ENCODE measurements at places on chromosomes 5 and 9.

DNA sequence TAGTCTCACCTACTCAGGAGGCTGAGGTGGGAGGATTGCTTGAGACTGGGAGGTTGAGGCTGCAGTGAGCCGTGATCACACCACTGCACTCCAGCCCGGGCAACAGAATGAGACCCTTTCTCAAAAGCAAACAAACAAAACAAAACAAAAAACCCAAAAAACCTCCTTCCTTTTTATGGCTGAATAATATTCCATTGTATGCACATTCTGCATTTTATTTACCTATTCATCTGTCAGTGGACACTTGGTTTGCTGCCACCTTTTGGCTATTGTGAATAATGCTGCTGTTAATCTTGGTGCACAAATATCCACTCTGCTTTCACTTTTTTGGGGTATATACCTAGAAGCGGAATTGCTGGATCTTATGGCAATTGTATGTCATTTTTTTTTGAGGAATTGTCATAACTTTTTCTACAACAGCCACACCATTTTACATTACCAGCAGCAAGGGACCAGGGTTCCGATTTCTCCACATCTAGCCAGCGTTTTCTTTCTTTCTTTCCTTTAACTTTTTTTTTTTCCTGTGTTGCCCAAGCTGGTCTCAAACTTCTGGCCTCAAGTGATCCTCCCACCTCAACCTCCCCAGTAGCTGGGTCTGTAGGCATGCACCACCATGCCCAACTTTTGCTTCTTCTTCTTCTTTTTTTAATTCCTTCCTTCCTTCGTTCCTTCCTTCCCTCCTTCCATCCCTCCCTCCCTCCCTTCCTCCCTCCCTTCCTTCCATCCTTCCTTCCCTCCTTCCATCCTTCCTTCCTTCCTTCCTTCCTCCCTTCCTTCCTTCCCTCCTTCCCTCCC, 30.6 kb downstream of the NKX2-5 start:
- DNase-seq = no peak

- no peak for DNase-seq
These were observed 3.7 kb downstream of the CLTA start for GRCh38 chr9:36194326-36195000.

- no peak for DNase-seq
These were observed 29.2 kb downstream of the NSUN2 start for GRCh38 chr5:6603643-6604042.

GRCh38 chr9:8863069-8863468, 1063.5 kb upstream of the DMAC1 start:
- DNase-seq = no peak

DNA sequence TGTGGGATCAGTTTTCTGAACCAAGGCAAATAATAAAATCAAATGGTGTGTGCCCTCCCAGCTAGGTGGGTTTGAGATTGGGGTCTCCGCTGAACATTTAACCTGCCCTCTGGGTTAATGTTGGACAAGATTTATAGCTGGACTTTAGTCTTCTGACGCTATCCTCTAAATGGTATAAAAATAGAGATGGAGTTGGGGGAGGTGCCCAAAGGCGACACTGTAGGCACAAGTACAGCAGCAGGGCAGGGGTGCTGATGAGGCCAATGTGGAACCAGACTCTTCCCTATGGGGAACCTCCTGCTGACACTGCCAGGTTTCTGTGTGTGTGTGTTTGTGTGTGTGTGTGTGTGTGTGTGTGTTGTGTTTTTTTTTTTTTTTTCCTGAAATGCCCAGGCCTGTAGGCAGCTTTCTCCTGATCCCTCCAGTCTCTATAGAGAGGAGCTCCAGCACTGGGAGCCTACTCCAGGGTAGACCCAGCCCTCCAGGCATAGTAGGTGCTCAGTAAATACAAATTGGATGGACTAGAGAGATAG, 37.9 kb downstream of the PCDH1 start:
- no peak for DNase-seq

DNA sequence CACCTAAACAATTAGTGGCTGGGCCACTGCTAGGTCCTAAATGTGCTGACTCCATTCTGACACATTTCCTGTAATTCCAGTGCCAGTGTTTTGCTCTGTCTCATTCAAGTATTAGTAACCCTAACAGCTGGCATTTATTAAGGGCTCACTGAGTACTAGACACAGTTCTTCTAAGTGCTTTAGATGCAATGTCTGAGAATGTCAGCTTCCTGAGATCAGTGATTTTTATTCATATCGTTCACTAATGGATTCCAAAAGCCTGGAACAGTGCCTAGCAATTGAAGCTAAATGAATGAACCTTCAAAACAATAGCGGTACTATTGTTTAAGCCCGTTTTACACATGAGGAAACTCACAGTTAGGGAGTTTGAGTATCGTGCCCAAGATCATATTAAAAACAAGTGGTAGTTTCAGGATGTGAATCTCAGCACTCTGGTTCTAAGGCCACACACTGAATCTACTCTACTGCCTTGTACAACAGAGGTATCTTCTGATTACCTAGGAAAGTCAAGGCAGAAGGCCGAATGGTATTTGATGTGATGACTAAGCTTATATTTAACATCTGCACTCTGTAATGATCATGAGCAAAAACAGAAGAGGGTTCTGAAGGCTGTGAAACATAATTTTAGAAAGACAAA, 304.0 kb downstream of the PJA2 start:
- DNase-seq = no peak

DNA sequence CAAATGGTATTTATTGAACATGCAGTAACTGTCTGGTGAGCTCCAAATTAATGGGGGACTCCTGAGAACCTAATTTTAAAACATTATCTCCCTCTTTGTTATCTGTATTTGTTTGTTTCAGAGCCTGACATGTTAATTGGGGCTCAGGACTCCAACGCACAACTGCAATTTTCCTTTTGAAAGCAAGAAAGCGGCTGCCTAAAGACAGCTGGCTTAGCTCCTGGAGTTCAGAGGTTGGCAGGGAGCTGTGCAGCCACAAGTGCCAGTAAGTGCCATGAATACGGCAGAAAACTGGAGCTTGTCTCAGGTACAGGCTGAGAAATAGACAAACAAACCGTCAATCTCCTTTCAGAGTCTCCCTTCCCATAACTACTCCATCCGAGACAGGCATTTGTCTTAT, 80.9 kb downstream of the PPP2R2B start:
- no peak for DNase-seq

DNA sequence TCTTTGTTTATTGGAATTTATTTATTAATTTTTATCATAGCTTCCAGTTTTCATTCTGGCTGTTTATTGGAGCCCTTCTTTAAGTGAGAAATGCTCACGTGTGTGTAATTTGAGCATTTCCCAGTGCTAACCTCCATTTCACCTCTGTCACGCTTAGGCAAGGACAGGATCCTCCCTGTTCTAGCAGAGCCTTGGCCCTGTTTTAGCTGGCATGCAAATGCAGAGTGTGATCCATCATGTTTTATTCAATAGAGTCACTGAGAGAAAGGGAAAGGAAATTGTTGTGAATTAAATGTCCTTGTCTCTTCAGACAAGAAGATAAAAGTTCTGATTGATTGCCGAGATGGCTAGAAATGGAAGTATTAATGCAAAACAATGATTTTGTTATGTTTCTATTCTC, 137.3 kb upstream of the ACO1 start:
- no peak for DNase-seq

DNA sequence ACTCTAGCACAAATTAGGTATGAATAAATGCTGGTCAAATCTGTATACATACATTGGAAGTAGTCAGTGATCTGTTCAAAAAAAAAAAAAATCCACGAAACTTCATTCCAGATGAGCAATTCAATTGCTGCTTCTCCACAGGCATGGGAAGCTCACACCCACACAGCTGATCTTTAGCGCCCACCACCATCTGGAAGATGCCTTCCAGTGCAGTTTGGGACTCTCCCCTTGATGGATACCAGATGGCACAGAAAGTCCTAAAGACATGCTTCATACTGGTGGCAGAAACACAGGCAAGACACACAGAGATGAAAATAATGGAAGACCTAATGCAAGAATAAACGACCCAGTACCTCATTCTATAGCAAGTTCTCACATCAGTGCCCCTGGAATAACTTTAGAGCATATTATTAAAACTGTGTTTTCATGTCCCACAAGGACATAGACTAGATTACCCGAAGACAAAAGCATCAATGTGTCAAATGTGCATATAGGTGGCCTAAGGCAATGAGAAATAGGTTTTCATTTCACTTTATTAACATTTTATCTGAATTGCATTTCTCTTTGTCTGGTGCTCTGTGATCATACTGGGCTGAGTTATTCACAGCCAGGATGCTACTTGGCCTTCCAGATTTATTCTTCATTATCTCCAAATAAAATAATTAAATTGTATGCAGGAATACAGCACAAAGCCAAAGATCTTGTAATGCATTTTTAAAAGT, 135.4 kb upstream of the TAS2R1 start:
- no peak for DNase-seq

DNA sequence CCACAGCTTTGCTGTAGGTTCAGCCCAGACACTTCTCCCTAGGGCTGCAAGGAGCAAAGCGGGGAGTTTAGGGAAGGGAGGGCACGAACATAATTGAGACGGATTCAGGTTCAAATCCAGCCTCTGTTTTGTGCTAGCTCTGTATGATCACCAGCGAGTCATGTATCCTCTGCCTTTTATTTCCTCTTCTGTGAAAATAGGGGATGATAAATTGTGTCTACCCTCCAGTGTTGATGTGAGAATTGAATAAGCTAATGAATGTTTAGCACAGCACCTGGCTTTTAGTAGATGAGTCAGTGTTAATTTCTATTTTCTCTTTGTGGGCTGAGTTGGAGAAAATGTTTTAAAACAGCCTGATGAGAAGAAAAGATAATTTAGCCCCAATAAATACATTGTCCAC, 6.2 kb downstream of the MLANA start:
- no peak for DNase-seq

GRCh38 chr9:85944672-85945071, 3.7 kb downstream of the NAA35 start:
- DNase-seq = no peak

- DNase-seq = no peak
These were observed 199.4 kb downstream of the MED10 start for GRCh38 chr5:6178846-6179532.

DNA sequence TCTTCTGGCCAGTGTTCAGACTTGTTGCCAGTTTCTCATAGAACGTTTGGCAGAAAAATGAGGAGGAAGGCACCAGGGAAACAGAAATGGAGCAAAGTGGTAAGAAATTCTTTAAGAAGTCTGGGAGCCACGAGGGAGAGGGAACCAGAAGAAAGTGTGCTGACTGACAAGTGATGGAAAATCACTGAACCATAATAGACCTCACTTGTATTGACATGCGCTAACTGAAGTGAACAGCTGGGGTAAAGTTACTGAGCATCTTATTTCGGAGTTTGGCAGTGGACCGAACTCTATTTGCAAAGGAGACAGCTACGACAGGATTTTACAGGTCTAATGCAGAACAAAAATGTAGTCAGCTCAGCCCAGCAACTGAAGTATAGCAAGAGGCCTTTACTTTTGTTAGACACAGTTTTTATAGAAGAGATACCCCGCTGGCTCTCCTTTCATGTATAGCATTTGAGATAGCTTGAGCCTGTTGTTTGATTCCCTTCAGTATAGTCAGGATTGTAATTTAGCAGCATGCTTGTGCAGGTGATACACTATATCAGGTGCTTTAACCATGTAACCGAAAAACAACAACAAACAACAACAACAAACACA, 53.6 kb downstream of the HMHB1 start:
- DNase-seq = no peak

DNA sequence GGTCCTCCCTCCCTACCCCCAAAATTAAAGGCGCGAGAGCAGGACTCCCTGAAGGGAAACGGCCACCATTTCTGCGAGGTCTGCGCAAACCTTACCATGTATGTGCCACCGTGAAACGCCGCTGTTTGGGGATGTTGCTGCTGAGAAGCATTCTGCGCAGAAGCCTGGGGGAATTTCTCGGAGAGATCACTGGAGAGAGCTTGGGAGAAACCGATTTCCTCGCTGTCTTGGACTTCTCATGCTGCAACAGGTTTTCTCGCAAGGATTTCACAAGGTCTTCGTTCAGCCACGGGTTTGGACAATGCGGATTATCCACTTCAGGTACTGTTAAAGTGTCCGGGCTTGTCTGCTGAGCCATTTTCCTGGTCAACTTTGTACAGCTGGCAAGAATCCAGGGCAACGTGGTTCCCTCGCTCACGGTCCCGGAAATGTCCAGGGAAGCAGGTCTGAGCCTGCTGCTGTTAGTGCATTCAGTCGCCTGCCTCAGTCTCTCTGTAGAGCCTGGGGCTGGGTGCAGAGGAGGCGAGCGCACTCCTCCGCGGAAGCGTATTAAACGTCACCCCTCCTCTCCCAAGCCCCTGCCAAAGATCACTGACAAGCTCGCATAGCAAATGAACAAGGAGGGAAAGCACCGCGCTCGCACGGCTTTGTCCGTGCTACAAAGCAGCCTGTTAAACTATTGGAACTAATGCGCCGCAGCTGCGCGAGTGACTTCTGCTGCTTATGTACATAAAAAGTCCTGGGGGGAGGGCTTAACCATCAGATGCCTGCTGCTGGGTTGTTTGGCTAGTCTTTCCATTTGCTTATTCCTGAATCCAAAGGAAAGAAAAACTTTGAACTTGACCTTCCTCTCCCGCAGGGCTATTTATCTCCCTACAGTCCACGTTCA, 125.1 kb downstream of the PDE4D start:
- no peak for DNase-seq

GRCh38 chr9:137245450-137246421, 4.6 kb downstream of the TUBB4B start:
- DNase-seq = no peak

GRCh38 chr5:62489471-62489870, 76.9 kb downstream of the IPO11 start:
- no peak for DNase-seq

DNA sequence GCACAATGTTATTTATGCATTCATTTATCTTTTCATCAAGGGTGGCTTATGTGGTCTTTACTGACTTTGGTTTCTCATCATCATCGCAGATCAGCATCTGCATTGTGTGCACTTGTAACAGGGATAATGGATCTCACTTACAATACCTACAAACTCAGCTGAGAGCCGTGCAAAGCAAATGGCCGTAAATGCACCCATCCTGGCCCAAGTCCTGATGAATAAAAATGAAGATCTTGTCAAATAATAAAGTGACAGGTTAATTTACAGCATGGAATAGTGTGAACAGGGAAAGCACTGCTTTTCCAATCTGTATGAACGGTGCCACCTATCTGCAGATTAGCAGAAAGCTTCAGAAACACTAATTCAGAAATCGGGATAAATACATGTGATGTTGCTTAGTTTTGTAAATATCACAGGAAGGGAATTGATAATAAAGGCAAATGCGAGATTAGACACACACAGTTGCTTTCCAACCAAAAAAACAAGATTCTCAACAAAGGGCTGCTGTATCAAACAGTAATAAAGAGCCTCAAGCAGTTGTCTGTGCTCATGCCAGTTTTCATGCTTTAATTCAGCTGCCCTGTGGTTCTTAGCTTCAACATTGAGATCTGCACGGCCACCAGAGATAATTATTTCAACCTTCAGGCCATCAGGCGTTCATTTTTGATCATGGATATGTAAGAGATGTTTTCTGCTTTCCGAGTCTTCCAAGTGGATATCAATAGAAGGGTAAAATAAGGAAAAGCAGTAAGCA, 153.4 kb upstream of the POU5F2 start:
- no peak for DNase-seq

- DNase-seq = no peak
These were observed 332.1 kb downstream of the DIRAS2 start for GRCh38 chr9:90310521-90310876.

Measured in activated T-helper 1 cell treated with anti-CD3 and anti-CD28 coated beads, Interleukin-2, amount 50 U/mL, for 16 hours (primary cell).